M059J (cell line): ENCODE measurements at places on chromosomes 1 and 21. TPM values are rescaled to one million over a fixed set of nuclear protein-coding genes. Genes with fewer than 3 reads are reported as not detected.

- no peak for DNase-seq
Observed at GRCh38 chr1:36083219-36083618, 675 bp upstream of the TEKT2 start.

- DNase-seq: no peak
Observed at GRCh38 chr1:186841599-186841998, 12.8 kb downstream of the PLA2G4A start.

DNA sequence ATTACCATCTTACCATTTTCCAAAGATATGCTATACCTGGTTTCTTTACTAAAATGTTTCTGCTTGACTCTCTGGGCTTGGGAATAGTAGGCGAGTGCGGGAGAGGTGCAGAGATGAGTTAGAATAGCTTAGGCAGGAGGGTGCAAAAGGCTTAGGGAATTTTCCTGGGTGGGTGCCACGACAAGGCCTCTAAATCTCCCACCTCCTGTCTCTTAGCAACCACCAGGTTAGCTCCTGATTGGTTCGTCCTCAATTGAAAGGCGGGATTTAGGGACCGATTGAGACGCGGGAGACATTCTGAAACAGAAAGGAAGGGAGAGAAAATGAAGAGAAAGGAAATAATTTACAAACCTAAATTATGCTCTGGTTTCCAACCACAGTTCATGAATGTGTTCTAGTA, 3.1 kb downstream of the ACKR1 start:
- DNase-seq: no peak

DNA sequence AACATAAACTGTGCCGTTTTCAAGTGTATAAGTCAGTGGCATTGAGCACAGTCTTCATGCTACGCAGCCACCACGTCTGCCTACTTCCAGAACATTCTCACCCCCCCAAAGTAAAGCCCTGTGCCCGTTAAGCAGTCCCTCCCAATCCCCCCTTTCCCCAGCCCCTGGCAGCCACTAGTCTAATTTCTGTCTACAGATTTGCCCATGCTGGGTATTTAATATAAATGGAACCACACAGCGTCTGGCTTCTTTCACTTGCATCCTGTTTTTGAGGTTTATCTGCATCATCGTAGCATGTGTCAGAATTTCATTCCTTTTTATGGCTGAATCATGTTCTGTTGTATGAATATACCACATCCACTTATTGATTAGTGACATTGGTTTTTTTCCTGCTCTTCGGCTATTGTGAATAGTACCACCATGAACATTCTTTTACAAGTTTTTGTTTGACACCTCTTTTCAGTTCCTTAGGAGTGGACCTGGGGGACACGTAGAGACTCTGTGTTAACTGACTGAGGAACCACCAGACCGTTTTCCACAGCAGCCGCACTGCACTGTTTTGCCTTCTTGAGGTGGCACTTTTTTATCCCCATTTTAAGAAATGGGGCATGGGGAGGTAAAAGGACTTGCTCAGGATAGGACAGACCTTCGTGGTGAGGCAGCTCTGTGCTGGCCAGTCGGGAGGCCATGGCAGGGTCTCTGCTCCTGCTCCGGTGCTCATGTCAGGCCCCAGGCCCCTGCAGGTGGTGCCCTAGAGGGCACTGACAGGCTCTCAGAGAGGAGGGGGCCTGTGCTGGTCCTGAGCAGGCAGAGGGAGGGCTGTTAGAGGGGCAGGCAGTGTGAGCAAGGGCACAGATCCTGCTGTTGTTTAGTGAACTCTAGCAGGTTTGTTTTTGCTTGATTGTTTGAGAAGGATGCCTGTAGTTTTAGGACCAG, 123.8 kb downstream of the PCBP3 start:
- no peak for DNase-seq

The ZFP69B gene
- 2.2 and 2.5 TPM in 2 replicates for total RNA-seq

- DNase-seq: no peak
Observed at GRCh38 chr1:70075761-70076160, 129.6 kb downstream of the LRRC40 start.

DNA sequence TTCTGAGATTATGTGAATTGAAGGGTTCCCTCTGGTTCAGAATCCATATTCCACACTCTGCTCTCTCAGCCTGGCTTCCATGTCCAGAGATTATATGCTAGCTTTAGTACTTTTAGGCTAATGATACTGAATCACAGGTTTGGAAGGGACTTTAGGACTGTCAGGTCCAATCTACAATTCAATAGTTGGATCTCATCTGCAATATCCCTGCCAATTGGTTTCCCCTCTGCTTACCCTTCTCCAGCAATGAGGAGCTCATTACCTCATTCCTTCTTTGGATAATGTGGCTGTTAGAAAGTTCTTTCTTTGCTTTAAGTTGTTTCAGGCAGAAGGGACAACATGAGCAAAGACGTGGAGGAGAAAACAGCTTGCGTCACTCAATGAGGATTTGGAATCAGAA, 245.3 kb downstream of the PLPP3 start:
- no peak for DNase-seq

DNA sequence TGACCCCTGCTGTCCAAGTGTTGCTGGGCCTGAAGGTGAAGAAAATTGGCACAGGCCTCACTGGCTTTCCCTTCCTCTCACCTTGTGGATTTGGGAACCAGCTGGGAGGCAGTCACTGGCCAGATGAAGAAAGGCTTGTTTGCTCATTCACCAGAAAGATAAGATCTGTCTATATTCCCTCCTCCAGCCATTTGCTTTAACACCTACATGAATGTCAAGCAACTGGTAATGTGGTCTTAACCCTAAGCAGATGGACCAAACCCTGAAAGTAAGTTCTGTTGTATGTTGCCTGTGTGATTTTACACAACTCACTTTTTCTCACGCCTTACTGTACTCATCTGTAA, 10.3 kb upstream of the SRRM1 start:
- no peak for DNase-seq

DNA sequence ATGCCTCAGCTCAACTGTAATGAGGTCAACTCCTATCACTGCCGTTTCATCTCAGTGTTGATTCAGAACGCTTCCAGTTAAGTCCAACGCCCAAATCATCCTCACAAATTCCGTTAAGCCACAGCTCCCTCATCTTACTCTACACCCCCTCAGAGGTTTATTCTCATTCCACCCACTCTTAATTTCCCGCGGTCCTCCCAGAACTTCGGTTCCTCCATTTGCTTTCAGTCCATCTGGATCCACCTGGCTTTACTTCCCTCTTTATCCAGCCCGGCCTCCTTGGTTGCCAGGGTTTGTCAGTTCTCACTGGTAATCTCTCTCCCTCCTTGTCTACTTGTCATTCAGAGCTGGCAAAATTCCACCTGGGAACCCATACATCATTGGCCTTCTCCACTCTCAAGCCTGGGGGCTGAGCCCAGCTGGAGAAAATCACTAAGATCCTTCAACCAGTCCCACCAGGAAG, 51.3 kb upstream of the RUNX1 start:
- no peak for DNase-seq
